ENCODE measurements at places on chromosomes 6 and 20.

GRCh38 chr6:14728396-14729024, 517.4 kb upstream of the JARID2 start:
- no peak for DNase-seq

- DNase-seq = no peak
These were observed 47.7 kb upstream of the RNF182 start for GRCh38 chr6:13877051-13877450.

DNA sequence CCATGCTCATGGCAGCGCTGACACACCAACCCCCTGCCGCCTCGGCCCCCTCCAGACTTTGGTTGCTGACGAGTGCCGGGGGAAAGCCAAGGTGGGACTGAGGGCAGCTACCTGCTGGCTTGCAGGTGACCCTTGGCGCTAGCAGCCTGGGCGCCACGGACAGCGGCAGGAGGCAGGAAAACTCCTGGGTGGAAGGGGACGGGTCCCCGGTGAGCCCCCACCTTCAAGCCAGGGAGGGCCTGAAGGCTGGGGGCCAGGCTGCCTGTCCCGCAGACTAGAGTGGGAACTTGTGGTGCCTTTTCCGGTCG, 226.7 kb downstream of the OTOR start:
- DNase-seq = no peak

DNA sequence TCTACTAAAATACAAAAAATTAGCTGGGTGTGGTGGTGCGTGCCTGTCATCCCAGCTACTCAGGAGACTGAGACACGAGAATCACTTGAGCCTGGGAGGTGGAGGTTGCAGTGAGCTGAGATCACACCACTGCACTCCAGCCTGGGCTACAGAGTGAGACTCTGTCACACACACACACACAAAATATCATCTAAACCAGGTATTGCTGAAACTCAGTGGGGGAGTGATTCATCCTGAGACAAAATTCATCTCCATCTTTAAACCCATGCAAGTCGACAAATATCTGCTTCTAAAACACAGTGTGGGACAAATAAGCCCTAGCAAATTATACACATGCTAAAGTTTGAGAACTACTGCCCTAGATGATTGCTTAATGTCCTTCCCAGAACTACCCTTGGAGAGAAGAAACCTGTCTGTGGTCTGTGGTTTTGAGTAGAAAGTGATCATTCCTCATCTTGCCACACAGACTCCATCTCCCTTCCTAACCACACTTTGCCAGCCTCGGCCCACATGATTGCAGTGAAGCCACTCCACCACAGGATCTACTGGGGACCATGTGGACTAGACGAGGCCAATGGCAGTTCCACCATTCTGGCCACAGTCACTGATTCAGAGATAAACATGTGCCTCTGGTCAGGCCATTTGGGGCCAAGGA, 130.3 kb downstream of the OPRM1 start:
- no peak for DNase-seq

- no peak for DNase-seq
These were observed 410 bp downstream of the SYNE1 start for GRCh38 chr6:152636609-152637295.

GRCh38 chr6:125392682-125393081, 90.9 kb upstream of the HDDC2 start:
- DNase-seq = no peak

DNA sequence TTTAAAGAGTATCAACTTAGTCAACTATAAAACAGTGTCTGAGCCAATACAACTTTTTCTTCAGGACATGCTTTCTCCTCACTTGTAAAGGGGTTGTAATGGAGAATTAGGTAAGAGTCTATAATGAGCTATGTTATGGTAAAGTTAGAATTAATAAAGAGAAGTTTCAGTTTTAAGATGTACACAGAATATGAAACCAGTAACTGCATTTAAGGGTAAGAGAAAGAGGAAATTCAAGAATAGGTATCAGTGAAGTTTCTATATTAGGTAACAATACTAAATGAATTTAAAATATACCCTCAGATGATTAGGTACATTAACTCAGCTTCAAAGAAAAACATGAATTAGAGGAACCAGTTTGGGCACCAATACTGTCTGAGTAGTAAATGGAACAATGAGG, 1444.3 kb upstream of the ADGRB3 start:
- DNase-seq = no peak

DNA sequence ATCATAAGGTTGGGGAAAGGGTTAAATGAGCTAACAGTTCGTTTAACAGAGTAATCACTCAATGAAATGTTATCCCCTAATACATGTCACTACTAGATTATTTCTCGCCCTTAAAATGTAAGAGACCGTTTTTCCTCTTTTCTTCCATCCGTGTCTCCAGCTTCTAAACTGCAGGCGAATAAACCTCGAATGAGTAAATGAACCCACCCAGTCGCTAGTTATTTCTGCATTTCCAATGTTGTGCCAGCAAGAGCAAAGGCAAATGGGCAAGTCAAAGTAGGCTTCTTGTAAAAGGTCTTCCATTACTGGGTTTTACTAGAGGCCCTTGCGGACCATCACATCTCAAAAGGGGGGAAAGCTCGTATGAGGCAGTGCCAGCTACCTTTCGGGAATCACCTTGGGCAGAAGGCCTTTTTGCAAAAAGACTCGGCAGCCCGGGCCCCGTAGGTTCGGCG, 400 bp upstream of the SMAP1 start:
- DNase-seq = no peak

- no peak for DNase-seq
These were observed 7.8 kb upstream of the NCOA3 start for GRCh38 chr20:47493963-47494293.

- DNase-seq = no peak
These were observed 15.3 kb downstream of the MYH7B start for GRCh38 chr20:34970846-34971560.

- DNase-seq = no peak
These were observed 114.1 kb upstream of the SMLR1 start for GRCh38 chr6:130713144-130713543.

- DNase-seq = no peak
These were observed 177.7 kb upstream of the MCHR2 start for GRCh38 chr6:100171533-100172321.

GRCh38 chr6:11262242-11262641, 29.8 kb upstream of the NEDD9 start:
- DNase-seq = no peak
